ENCODE measurements at places on chromosomes 11 and 22.
A peak's percentile ranks its signal among the peaks of the same experiment; 100 is the strongest.

- DNase-seq = no peak
Observed at GRCh38 chr11:6057452-6057851, 26.9 kb upstream of the OR56A1 start.

- no peak for DNase-seq
Observed at GRCh38 chr11:59195586-59195985, 17.1 kb downstream of the MPEG1 start.

- no peak for DNase-seq
Observed at GRCh38 chr11:17596310-17596669, 49.2 kb downstream of the OTOG start.

DNA sequence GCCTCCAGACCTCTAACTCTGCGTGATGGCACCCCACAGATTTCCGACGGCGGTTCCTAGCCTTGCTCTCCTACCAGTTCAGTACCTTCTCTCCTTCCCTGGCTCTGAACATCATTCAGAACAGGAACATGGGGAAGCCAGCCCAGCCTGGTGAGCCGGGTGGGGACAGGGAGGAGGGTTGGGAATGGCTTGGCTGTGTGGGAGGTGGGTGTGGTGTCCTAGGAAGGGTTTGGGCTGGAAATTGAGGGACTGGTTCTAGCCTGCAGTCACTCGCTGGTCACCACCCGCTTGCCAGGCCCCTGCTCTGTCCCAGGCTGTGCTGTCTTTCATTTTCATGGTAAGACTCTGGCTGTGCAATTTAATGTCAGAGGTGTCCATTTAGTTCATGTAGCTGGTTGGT is 33.9 kb downstream of the NAT10 start:
- DNase-seq = no peak

DNA sequence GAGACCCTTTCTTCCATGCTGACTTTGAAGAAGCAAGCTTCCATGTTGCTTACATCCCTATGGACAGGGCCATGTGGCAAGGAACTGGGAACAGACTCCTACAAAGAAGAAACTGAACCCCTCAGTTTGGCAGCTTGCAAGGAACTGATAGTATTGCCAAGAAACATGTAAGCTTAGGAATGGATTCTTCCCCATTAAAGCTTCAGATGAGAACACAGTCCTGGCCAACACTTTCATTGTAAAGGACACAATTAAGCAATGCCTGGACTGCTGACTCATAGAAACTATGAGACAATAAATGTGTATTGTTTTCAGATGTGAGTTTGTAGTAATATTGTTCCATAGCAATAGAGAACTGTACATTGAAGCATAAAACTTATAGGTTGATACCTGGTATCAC is 82.4 kb downstream of the AASDHPPT start:
- no peak for DNase-seq

DNA sequence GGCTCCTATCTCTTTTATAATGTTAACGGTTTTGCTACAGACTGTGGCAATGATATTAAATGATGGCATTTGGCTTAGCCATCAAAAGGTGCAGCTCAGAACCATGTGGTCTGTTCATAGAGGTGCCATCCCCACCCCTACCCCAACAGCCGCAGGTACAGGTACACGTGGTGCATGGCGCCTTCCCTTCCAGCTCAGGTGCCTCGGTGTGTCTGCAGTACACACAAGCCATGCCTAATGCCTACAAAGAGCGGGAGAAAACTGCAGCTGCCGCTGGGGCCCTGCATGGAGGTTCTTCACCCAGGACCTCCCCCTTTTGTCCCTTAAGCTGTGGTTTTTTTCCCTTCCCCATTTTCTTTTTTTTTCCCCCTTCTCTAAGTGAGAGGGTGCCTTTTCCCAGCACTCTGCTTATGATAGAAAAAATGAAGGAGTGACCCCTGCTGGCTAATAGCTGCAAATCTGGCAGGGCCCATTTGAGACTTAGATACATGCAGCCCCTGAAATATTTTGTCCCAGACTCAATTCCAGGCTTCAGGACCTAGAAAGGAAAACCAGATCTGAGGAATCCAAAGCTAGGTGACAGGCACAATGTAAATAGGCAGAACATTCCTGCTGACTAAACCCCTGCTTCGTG is 6.5 kb downstream of the OR52M1 start:
- DNase-seq = no peak

GRCh38 chr22:23146478-23147205 is 1.4 kb downstream of the RAB36 start:
- DNase-seq = peak; percentile 21

GRCh38 chr11:86069408-86070101 is 671 bp upstream of the PICALM start:
- peak; percentile 98 for DNase-seq

DNA sequence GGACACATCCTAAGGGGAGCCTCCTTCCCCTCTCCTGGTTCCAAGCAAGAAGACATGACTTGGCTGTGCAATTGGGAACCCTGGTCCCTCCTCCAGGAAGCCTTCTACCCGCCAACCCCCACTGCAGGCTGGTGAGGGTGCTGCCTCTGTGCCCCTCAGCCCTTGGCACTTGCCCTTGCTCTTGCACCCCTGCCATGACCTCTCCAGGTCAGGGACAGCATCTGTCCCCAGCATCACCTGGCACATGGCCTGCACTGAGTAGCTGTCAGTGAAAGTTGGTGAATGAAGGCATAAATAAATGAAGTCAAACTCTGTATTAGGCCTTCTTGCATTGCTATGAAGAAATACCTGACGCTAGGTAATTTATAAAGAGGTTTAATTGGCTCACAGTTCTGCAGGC is 1.9 kb upstream of the GTSE1 start:
- no peak for DNase-seq

DNA sequence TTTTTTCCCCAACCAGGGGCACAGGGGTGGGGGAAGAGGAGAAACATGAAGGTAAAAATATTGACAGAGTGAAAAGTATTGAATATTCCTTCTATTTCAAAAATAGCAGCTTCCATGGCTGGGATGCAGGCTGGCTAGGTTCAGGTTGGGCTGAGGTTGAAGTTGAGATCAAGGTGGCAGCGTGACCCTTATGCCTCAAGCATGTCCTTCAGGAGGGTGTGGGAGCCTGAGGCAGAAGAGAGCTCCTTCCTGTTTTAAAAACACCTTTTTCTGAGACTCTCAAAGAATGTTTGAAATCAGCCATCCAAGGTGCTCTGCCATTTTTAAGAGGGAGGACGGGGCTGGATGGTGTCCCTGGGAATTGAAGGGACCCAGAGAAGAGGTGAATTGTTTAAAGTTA is 29.5 kb downstream of the TIMP3 start:
- no peak for DNase-seq

DNA sequence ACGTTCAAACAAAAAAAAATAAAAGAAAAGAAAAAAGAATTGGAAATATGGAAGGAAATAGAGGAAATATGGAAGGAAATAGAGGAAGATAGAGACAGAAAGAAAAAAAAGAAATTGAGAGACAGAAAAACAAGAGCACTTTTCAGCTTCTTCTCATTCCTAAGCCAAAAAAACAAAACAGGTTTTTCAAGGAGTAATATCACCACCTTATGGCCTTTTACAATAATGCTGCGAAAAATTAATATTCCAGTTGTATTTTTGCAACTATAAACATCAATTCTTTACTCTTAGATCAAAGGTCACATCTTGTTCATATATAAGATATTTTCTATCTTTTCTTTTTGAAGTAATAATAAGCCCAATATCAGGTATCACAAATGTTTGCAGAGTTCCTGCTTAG is 328.3 kb downstream of the FAT3 start:
- DNase-seq = no peak

DNA sequence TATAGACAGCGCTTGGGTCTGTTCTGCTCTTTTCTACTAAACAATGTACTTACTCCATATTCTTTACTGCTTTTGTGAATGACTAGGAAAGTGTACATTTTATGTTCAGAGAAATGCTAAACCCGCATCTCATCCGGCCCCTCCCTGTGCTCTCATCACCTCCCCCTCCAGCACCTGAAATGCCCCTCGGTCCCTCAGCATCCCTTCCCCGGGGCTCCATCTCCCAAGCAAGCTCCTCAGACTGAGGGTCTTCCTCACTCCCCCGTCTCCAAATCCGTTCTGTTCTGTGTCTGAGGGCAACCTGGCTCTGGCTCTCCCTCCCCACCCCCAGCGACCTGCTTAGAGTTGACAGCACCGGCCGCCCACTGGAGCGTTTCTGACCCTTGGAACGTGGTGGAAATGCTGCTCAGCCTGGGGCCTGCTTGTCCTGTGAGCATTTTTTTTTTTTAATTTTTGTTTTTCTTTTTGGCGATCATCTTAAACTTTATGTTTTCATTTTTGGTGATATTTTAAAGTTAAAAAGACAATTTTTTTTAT is 1.4 kb downstream of the SELENOO start:
- no peak for DNase-seq

- no peak for DNase-seq
Observed at GRCh38 chr11:126433989-126434949, 78.8 kb downstream of the ST3GAL4 start.

DNA sequence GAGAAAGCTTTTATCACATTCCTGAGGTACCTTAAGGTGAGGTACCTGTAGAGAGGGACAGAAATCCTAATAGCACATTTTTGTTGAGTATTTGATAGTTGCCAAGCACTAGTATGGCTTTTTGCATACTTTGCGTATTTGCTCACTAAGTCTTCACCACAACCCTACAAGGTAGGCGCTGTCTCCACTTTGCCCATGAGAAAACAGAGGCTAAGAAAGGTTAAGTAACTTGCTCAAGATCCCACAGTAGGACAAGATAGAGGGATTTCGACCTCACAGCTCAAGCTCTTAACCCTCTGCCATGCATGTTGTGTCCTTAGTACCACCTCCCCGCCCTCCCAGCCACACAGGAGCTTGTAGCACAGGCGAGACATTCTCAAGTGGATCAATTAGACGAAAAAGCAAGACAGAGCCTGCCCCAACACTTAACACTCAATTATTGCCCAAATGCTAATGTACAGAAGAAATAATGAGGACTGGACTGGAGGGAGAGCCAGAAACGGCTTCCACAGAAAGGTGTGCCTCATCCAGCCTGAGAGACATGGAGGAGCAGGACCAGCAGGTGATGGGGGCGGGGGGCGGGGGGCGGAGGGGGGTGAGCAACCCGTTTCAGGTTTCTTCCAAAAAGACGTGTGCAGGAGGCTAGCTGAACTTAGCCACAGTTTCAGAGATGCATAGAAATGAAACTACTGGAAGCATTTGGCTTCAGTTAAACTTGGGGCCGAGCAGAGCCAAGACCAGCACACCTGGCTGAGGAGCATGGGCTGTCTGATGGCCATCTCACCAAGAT is 26.7 kb upstream of the CD44 start:
- peak; percentile 34 for DNase-seq

GRCh38 chr11:129388824-129389223 is 13.2 kb downstream of the BARX2 start:
- DNase-seq = no peak

DNA sequence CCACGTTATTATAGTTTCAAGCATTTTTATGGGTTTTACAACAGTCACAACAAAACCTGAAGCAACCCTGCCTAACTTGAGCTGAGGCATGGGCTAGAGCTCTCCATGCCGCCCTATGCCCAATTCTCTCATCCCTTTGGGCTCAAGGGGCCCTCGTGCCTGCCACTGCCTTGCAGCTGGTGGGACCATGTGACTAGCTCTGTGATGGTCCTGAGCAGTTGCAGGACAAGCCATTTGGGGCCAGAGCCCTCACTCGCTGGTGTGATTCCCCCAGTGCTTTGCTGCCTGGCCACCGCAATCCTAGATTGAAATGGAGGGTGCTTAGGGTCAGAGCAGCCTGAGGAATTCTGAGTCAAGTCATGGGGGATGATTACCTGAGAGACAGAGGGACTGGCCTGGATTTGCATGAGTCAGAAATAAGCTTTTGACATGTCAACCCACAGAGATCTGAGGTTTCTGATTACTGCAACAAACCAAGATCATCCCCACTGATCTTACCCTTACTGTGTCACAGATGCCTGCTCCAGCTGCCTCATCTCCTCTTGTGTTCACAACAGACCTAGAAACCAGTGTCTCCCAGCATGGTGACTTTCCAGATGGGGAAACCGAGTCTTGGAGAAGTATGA is 323.7 kb downstream of the BRD1 start:
- DNase-seq = no peak

- no peak for DNase-seq
Observed at GRCh38 chr11:45082744-45083543, 63.5 kb upstream of the PRDM11 start.

GRCh38 chr11:27447288-27448183 is 25.1 kb downstream of the LGR4 start:
- peak; percentile 59 for DNase-seq

Data from HFFc6 (cell line).